Activated CD4-positive, alpha-beta memory T cell treated with anti-CD3 and anti-CD28 coated beads for 36 hours (primary cell): ENCODE measurements at places on chromosomes 6 and 20. TPM values are rescaled to one million over a fixed set of nuclear protein-coding genes. Genes with fewer than 3 reads are reported as not detected.
A peak's percentile ranks its signal among the peaks of the same experiment; 100 is the strongest.

The ALDH5A1 gene
- total RNA-seq: 13.1 TPM

GRCh38 chr6:123855506-123855905, 51.8 kb downstream of the NKAIN2 start:
- H3K27me3 ChIP-seq: no peaks in the 10 kb centered on the region
- H3K4me3 ChIP-seq: no peak overlapping the region
- H3K36me3 ChIP-seq: no peaks in the 10 kb centered on the region
- H3K27ac ChIP-seq: no peak overlapping the region
- H3K4me1 ChIP-seq: no peaks in the 10 kb centered on the region
- DNase-seq: no peak

GRCh38 chr6:4803343-4803744, 27.1 kb downstream of the CDYL start:
- no peak overlapping the region for H3K4me3 ChIP-seq
- H3K27me3 ChIP-seq: no peaks in the 10 kb centered on the region
- no peak overlapping the region for H3K27ac ChIP-seq
- no peak for DNase-seq
- H3K36me3 ChIP-seq: peaks cover 2% of the 10 kb centered on the region
- H3K4me1 ChIP-seq: peaks cover 73% of the 10 kb centered on the region

The HIVEP1 gene
- 43.2 TPM for total RNA-seq

- H3K4me3 ChIP-seq: no peak overlapping the region
- no peak for DNase-seq
- no peak overlapping the region for H3K27ac ChIP-seq
- H3K36me3 ChIP-seq: no peaks in the 10 kb centered on the region
- H3K4me1 ChIP-seq: no peaks in the 10 kb centered on the region
Measured at GRCh38 chr6:163001330-163001729, 273.6 kb downstream of the PACRG start.

- no peaks in the 10 kb centered on the region for H3K27me3 ChIP-seq
- peaks cover 9% of the 10 kb centered on the region for H3K4me1 ChIP-seq
- H3K4me3 ChIP-seq: no peak overlapping the region
- no peak overlapping the region for H3K27ac ChIP-seq
- no peak for DNase-seq
- peaks cover 3% of the 10 kb centered on the region for H3K36me3 ChIP-seq
Measured at GRCh38 chr6:129575378-129576118, 134.4 kb downstream of the ARHGAP18 start.

DNA sequence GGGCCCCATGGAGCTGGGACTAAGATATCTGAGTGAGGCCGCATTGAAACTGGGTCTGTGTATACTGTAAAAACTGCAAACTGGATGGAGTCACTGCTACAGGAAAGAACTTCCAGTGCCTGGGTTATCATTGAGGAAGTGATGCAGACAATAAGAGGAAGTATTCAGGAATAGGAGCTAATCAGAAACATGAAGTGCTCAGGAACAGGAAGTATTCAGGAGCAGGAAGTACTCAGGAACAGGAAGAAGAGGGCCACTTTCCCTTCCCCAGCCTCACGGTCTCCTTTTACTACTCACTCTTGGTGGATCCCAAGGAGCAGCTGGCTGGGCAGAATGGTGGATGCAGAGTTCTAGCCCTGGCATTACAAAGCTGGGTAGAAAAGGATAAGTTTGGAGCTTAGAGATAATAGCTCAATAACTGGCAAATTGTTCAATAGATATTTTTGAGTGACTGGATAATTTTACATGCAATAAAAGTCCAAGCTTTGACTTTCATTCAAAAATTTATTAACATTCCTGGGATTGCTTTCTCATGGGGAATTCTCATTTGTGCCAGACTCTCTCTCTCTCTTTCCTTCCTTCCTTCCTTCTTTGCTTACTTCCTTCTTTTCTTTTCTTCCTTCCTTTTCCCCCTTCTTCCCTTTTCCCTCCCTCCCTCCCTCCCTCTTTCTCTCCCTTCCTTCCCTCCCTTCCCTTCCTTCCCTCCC, 82.2 kb upstream of the PAX1 start:
- no peak for DNase-seq
- H3K4me3 ChIP-seq: no peak overlapping the region
- peaks cover 7% of the 10 kb centered on the region for H3K27me3 ChIP-seq
- no peak overlapping the region for H3K27ac ChIP-seq

DNA sequence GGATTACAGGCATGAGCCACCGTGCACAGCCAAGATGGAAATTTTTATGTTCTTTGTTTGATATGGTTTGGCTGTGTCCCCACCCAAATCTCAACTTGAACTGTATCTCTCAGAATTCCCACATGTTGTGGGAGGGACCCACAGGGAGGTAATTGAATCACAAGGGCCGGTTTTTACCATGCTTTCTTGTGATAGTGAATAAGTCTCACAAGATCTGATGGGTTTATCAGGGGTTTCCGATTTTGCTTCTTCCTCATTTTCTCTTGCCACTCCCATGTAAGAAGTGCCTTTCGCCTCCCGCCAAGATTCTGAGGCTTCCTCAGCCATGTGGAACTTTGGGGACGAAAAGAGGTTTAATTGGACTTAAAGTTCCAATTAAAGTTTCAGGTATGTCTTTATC, 14.6 kb downstream of the EEF1A1 start:
- no peak overlapping the region for H3K27ac ChIP-seq
- H3K27me3 ChIP-seq: no peaks in the 10 kb centered on the region
- no peak for DNase-seq
- peaks cover 23% of the 10 kb centered on the region for H3K36me3 ChIP-seq
- H3K4me3 ChIP-seq: no peak overlapping the region
- H3K4me1 ChIP-seq: peaks cover 3% of the 10 kb centered on the region

DNA sequence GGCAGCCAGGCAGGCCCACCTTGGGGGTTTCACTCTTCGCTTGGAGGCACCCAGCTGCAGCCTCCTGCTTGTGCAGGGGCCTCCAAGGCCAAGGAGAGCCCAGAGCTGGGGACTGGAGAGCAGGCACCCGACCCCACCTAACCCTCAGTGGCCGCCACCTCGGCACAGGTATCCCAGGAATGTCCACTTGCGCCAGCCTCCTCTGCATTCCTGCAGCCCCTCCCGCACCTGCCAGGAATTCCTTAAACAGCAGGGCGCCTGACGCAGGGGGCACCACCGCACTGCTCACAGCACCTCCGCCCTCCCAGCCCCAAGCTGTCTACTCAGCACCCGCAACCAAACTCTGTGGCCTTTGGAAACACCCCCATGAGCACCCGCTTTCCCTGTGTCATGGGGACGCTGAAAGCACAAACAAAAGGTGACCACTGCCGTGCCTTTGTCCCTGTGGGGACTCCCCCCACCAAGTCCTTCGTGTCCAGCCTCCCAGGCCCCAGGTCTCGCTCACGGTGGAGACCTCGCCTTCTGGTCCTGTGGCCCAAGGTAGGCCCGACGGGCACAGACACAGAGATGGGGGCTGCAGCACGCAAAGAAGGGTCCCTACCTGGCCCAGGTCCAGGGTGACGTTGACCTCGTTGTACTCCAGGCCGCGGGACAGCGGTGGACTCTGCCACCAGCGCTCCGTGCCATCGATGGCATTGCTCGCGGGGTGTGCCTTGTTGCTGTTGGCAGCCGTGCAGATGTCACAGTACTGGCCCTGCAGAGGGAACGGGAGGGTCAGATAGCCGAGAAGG, 5.1 kb downstream of the LAMA5 start:
- H3K4me1 ChIP-seq: no peaks in the 10 kb centered on the region
- no peak overlapping the region for H3K27ac ChIP-seq
- no peak for DNase-seq
- H3K36me3 ChIP-seq: no peaks in the 10 kb centered on the region
- no peak overlapping the region for H3K4me3 ChIP-seq
- peaks cover 20% of the 10 kb centered on the region for H3K27me3 ChIP-seq

DNA sequence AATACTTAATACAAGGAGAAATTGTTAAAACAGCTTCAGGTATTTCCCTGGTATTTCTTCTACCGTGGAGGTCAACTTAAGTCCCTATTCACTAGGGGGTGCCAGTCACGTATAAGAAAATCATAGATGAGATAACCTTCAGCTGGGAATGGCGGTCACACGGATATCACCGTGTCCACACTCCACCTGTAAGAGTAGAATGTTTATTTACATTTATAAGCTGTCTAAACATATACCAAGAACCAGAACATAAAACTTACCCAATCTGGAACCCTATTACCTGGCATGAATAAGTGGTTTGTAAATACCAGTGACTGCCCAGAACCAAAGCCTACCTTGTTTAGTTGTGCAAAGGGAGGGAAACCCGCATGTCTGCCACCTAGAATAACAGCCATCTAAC, 1.9 kb upstream of the ELOVL4 start:
- H3K27me3 ChIP-seq: peaks cover 22% of the 10 kb centered on the region
- H3K27ac ChIP-seq: no peak overlapping the region
- no peaks in the 10 kb centered on the region for H3K36me3 ChIP-seq
- peak; percentile 68 for DNase-seq
- H3K4me1 ChIP-seq: peaks cover 15% of the 10 kb centered on the region

- H3K36me3 ChIP-seq: no peaks in the 10 kb centered on the region
- H3K27me3 ChIP-seq: no peaks in the 10 kb centered on the region
- DNase-seq: no peak
- H3K4me3 ChIP-seq: no peak overlapping the region
Measured at GRCh38 chr6:14925699-14926026, 320.2 kb upstream of the JARID2 start.

The PACRG gene
- not detected for total RNA-seq

- no peak overlapping the region for H3K4me3 ChIP-seq
- no peaks in the 10 kb centered on the region for H3K36me3 ChIP-seq
- peaks cover 9% of the 10 kb centered on the region for H3K4me1 ChIP-seq
Measured at GRCh38 chr6:150310539-150310938, 58.3 kb upstream of the IYD start.

The C4B gene
- total RNA-seq: 3.1 TPM

- no peak for DNase-seq
- no peaks in the 10 kb centered on the region for H3K4me1 ChIP-seq
- no peak overlapping the region for H3K4me3 ChIP-seq
- no peaks in the 10 kb centered on the region for H3K36me3 ChIP-seq
Measured at GRCh38 chr6:136210398-136211165, 39.5 kb downstream of the MTFR2 start.

- H3K27ac ChIP-seq: no peak overlapping the region
- H3K27me3 ChIP-seq: no peaks in the 10 kb centered on the region
- DNase-seq: no peak
- no peak overlapping the region for H3K4me3 ChIP-seq
Measured at GRCh38 chr6:50655848-50656453, 57.4 kb upstream of the TFAP2D start.

GRCh38 chr6:144149894-144150709, at the start of gene STX11:
Gene STX11 (plus strand): TSS chr6:144150517. CDS start chr6:144186628, 36,111 bp downstream.
- no peaks in the 10 kb centered on the region for H3K27me3 ChIP-seq
- peak; percentile 88 for DNase-seq
- H3K27ac ChIP-seq: peak within 1 kb of the TSS; percentile 98

DNA sequence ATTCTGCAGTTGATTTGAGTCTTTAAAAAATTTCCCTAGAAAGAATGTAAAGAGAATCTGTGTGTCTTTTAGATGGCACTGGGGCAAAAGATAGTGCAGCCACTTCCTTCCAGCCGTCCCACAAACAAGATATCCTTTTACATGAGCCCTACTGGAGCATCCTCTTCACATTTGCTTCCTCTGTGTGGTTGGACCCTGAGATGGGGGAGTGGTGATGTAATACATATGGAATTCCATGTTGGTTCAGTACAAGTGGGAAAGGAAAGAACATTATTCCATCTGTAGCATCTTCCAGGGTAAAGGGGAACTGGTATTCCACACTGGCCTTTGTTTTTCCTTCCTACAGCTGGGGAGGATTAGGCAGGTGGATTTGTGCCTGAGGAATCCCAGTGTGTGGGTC, 78.9 kb upstream of the ISM1 start:
- H3K27ac ChIP-seq: no peak overlapping the region
- H3K4me1 ChIP-seq: peaks cover 7% of the 10 kb centered on the region
- H3K4me3 ChIP-seq: no peak overlapping the region
- no peaks in the 10 kb centered on the region for H3K36me3 ChIP-seq
- DNase-seq: no peak

DNA sequence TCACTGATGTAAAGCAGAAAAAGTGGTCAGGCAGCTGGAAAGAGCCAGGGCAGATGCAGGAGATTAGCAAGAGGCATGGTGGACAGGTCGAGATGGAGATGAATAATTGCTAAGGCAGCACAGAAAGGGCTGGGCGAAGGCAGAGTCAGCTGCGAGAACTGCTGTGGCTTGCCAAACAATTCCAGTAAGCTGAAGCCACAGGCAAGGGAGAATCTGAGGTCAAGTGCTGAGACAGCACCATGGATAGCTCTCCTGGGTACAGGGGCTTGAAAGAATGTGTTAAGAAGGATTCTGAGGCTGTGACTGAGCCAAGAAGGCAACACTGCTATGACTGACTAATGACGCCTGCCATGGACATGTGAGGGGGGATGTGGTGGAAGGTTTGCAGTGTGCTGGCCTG, 220.8 kb upstream of the FOXA2 start:
- H3K36me3 ChIP-seq: no peaks in the 10 kb centered on the region
- no peak overlapping the region for H3K27ac ChIP-seq
- peaks cover 2% of the 10 kb centered on the region for H3K27me3 ChIP-seq
- DNase-seq: no peak
- no peak overlapping the region for H3K4me3 ChIP-seq

GRCh38 chr6:35448191-35448590, 3.9 kb upstream of the FANCE start:
- H3K36me3 ChIP-seq: no peaks in the 10 kb centered on the region
- peaks cover 19% of the 10 kb centered on the region for H3K4me1 ChIP-seq
- no peak overlapping the region for H3K27ac ChIP-seq
- H3K27me3 ChIP-seq: no peaks in the 10 kb centered on the region
- no peak overlapping the region for H3K4me3 ChIP-seq

DNA sequence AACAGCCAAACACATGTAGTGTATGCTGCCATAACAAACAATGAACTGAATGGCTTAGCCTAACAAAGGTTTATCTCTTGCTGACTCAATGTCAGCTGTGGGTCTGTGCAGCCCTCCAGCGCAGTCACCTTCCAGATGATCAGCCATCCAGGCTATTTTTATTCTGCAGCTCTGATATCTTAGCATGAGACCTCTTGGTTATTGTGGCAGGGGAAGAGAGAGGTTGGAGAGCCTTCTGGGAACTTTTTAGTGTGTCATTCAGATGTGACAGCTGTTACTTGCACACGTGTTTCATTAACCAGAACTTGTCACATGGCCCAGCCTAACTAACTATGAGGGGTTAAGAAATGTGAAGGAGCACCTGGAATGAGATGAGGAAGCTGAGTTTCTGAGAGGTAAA, 202.5 kb downstream of the DHX35 start:
- peaks cover 16% of the 10 kb centered on the region for H3K27me3 ChIP-seq
- H3K36me3 ChIP-seq: no peaks in the 10 kb centered on the region
- DNase-seq: no peak

GRCh38 chr20:38307371-38308046, 3.6 kb downstream of the BPI start:
- no peak overlapping the region for H3K27ac ChIP-seq
- no peak overlapping the region for H3K4me3 ChIP-seq
- no peak for DNase-seq
- H3K36me3 ChIP-seq: no peaks in the 10 kb centered on the region

The KHDRBS2 gene
- not detected for total RNA-seq

DNA sequence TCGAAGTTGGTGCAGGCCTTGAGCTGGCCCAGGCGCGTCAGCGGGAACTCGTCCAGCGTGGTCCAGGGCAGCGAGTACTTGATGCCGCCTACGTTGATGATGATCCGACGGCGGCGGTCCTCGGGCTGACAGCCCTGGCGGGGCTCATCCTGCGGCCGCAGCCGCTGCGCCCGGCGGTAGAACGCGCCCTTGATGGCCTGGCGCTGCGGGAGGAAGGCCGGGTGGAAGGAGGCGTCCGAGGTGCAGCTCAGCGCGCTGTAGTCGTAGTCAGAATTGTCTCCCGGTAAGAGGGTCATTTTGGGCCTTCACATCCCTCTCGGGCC, 12.9 kb downstream of the KCNG1 start:
- H3K4me1 ChIP-seq: no peaks in the 10 kb centered on the region
- DNase-seq: no peak
- H3K4me3 ChIP-seq: no peak overlapping the region
- H3K27ac ChIP-seq: no peak overlapping the region

The WFDC5 gene
- not detected for total RNA-seq
